ENCODE measurements at places on chromosomes 11 and 22.

GRCh38 chr11:16738947-16739815, 734 bp downstream of the C11orf58 start:
- peak; percentile 32 for DNase-seq

DNA sequence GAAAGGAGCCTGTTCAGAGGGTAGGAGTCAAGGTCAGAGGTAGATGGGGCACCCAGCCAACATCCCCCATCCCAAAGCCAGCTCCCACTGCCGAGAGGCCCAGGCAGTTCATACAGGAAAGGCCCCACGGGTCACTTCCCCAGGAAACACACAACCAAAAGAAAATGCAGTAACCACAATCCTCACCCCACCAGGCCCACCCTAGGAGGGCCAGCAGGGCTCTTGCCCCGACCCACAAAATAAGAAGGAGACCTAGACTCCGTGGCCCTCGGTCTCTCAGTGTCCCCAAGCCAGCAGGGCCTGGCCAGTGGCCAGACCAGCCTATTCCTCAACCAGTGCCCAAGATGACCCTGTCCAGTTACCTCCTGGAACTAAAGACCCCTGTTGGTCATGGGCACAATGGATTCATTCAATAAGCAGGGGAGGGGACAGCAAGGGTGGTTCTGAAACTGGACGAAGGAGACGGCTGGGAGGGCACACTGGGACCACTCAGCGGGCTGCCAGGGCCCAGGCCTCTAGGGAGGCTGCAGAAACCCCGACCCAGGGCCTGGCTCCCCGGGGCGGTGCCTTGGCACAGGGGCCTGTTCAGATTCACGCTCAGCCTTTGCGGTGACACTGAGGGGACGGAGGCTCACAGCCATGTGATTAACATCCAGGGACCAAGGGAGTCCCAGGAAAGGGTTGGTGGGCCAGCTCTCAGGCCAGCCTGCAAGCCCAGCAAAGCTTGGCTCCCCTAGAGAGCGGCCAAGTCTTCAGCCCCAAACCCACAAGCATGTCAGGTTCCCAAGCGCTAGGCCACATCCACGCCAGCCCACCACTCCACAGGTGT, 5.5 kb downstream of the RAB3IL1 start:
- DNase-seq = peak; percentile 19

DNA sequence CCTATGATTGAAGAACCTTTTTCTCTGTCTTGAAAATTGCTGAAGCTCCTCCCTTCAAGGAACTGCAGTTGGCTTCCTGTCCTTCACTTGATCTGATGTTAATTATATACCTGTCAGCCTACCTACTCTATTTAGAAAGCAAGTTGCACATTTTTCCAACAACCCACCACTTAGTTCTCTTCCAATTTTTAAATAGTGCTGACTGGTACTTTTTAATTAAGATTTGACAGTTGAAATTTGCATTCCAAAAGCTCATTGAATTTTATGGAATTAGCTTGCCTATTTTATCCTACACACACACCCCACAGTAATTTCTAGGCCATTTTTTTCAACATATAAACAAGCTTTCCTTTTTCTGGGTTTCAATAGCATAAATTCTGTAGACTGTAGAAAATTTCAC, 820.3 kb upstream of the FAT3 start:
- no peak for DNase-seq

GRCh38 chr11:128052912-128053641, 534.3 kb downstream of the ETS1 start:
- DNase-seq = peak; percentile 2

GRCh38 chr11:117281159-117281558, 10.0 kb upstream of the BACE1-AS start:
- no peak for DNase-seq

DNA sequence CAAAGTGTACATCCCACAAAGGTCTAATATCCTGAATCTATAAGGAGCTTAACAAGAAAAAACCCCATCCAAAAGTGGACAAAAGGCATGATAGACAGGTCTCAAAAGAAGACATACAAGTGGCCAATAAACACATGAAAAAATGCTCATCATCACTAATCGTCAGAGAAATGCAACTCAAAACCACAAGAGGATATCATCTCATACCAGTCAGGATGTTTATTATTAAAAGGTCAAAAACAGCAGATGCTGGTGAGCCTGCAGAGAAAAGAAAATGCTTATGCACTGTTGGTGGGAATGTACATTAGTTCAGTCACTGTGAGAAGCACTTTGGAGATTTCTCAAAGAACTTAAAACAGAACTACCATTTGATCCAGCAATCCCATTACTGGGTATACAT, 12.7 kb downstream of the LGALS12 start:
- no peak for DNase-seq

DNA sequence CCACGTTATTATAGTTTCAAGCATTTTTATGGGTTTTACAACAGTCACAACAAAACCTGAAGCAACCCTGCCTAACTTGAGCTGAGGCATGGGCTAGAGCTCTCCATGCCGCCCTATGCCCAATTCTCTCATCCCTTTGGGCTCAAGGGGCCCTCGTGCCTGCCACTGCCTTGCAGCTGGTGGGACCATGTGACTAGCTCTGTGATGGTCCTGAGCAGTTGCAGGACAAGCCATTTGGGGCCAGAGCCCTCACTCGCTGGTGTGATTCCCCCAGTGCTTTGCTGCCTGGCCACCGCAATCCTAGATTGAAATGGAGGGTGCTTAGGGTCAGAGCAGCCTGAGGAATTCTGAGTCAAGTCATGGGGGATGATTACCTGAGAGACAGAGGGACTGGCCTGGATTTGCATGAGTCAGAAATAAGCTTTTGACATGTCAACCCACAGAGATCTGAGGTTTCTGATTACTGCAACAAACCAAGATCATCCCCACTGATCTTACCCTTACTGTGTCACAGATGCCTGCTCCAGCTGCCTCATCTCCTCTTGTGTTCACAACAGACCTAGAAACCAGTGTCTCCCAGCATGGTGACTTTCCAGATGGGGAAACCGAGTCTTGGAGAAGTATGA, 323.7 kb downstream of the BRD1 start:
- no peak for DNase-seq

DNA sequence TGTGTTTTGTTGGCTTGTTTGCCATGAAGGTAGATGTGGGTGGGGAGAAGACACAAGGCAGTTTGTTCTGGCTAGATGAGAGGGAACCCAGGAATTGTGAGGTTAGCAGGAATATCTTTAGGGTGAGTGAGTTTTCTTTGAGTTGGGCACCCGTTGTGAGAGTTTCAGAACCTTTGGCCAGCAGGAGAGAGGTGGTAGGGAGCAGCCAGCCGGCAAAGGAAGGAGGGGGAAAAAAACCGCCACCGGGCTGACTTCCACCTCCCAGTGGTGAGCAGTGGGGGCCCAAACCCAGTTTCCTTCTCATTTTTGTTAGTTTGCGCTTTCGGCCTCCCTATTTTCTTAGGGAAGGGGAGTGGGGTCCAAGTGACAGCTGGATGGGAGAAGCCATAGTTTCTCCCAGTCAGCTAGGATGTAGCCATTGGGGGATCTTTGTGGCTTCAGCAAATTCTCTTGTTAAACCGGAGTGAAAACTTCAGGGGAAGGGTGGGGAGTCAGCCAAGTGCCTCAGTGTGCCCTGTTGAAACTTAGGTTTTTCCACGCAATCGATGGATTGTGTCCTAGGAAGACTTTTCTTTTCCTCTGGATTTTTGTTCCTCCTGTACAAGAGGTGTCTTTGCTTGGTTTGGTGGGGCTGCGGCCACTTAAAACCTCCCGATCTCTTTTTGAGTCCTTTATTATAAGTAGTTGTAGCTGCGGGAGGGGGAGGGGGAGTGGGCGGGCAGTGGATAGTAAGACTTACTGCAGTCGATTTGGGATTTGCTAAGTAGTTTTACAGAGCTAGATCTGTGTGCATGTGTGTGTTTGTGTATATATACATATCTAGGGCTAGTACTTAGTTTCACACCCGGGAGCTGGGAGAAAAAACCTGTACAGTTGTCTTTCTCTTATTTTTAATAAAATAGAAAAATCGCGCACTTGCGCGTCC, 1.1 kb upstream of the GCAT start:
- DNase-seq = peak; percentile 48

DNA sequence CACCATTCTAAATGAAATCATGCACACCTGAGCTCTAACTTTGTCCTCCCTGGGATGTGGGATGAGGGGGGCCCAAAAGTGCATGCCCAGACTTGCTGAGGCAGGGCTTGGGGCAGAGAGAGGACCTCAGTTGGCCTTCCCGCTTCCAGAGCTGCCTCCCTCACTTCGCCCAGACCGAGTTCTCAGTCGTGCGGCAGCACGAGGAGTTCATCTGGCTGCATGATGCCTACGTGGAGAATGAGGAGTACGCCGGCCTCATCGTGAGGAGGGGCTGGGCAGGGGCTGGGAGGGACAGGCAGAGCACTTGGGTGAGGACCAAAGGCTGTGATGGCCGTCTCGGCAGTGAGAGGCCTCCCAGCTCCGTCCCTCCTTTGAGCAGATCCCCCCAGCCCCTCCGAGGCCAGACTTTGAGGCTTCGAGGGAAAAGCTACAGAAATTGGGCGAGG, 8.2 kb downstream of the CFL1 start:
- no peak for DNase-seq
